ENCODE measurements at places on chromosomes 5 and 9. TPM values are rescaled to one million over a fixed set of nuclear protein-coding genes. Genes with fewer than 3 reads are reported as not detected.
A peak's percentile ranks its signal among the peaks of the same experiment; 100 is the strongest.

The TSSK1B gene
- not detected for polyA plus RNA-seq

The ST8SIA4 gene
- polyA plus RNA-seq, result 6.2 TPM

The POLR3G gene
- polyA plus RNA-seq, result 1.8 TPM

The ATP10B gene
- polyA plus RNA-seq, result 0.18 TPM

The SLC34A3 gene
- 5.2 TPM for polyA plus RNA-seq

The AQP7 gene
- polyA plus RNA-seq, result 17.5 TPM

The CENPH gene
- polyA plus RNA-seq, result 26.2 TPM

- DNase-seq, result no peak
These were observed 74.1 kb upstream of the PIK3R1 start for GRCh38 chr5:68141494-68141893.

GRCh38 chr5:124824637-124825158, 78.3 kb upstream of the ZNF608 start:
- DNase-seq, result no peak

DNA sequence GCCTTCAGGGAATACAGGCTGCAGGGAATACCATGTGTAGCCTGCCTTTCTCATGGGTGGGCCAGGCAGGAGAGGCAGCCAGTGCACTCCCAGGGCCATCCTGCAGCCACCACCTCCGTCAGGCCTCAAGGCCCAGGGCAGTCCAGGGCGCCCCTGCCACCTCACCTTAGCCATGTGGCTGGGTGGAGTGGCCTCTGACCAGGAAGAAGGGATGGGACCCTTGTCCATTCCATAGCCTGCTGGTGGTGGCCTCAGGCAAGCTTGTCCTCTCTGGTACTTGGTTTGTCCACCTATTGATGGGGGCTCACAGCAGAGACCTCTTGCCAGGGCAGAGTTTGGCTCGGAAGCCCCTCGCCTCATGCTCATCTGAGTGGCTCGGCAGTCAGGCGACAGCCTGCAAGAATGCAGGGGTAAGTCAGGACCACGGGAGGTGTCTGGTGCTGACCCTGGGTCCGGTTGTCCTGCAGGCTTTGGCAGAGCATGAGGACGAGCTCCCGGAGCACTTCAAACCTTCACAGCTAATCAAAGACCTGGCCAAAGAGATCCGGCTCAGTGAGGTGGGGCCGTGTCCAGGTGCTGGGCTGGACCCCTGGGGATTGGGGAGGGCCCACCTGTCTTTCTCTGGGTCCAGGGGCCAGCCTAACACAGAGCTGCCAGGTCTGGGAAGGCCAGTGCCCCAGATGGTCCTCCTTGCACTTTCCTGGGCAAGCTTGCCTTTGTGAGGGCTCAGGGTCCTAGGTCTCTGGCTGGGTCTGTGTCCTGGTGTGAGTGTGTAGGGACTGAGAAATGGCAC, 82.9 kb downstream of the PHF2 start:
- DNase-seq, result no peak

GRCh38 chr5:53250201-53250550, 140.6 kb upstream of the MOCS2 start:
- DNase-seq, result no peak

DNA sequence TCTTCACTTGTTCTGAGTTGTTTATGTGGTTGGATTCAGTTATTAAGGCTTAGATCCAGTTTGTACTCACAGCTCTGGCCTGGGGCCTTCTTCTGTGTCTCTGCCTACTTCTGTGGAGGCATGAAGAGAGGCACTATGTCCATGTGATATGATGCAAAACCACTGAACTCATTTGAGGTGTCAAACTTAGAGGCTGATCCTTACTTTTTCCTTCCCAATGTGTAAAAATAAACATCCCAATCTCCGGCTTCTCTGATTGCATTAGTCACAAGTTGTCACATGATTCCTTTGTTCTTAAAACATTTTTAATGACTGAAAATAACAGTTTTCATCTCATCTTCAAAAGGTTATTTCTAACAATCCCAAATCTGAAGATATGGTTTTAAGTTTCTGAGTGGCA, 276.0 kb upstream of the RGMB start:
- DNase-seq, result no peak

DNA sequence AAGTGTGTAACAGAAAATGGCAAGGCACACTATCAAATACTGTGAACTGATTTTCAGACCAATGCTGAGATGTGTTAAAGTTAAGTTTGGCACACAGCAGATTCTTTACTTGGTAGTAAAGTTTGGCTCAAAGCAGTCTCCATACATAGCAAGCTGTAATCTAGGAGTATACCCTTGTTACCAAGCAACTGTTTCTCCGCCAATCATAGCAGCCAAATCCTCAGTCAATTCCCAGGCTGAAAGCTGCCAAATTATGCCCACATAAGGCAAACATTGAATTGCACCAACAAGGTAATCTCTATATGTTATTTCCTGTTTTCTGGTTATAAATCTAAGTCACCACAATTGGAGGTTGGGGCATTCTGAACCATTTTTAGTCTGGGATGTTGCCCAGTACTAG, 345.7 kb downstream of the DEPDC1B start:
- DNase-seq, result no peak

- no peak for DNase-seq
These were observed 658.4 kb downstream of the TLR4 start for GRCh38 chr9:118362596-118362995.

GRCh38 chr5:178375348-178375747, 142.7 kb upstream of the PHYKPL start:
- no peak for DNase-seq

GRCh38 chr5:1294835-1295649, at the start of gene TERT:
Gene TERT, minus strand, starts transcription at chr5:1295068. Its CDS starts 79 bp downstream, at chr5:1294989.
- no peak for DNase-seq

DNA sequence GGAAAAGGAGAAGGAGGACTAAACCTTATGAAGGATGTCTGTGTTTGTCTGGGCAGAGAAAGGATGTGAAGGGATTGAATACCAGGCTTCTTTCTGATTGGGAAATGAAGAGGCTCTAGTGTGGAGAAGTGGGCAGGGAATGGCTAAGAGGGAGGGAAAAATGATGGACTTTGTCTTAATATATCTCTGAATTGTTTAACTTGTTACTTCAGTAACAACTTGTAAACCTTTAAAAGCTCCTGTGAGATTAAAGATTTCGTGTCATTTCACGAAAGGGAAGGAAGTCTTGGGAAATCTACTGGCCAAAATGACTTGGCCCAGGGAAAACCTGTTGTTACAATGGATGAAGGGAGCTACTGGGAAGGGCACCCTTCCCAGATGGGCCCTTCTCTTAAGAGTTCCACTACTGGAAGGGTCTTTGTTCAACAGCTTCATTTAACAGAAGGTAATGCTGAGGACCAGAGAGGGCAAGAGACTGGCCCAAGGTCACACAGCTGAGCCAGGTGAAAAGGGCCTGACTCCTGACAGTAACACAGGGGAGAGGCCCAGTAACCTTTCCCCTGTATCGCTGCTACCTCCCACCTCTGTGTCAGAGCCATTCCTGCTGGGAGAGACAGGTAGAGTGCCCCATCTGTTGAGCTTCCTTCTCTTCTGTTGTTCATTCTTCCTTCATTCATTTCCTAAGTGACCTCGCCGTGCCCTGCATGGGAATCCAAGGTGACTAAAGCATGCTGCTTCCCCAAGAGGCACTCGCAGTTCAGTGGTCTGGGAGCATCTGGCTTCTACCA, 5.1 kb upstream of the TCOF1 start:
- no peak for DNase-seq

DNA sequence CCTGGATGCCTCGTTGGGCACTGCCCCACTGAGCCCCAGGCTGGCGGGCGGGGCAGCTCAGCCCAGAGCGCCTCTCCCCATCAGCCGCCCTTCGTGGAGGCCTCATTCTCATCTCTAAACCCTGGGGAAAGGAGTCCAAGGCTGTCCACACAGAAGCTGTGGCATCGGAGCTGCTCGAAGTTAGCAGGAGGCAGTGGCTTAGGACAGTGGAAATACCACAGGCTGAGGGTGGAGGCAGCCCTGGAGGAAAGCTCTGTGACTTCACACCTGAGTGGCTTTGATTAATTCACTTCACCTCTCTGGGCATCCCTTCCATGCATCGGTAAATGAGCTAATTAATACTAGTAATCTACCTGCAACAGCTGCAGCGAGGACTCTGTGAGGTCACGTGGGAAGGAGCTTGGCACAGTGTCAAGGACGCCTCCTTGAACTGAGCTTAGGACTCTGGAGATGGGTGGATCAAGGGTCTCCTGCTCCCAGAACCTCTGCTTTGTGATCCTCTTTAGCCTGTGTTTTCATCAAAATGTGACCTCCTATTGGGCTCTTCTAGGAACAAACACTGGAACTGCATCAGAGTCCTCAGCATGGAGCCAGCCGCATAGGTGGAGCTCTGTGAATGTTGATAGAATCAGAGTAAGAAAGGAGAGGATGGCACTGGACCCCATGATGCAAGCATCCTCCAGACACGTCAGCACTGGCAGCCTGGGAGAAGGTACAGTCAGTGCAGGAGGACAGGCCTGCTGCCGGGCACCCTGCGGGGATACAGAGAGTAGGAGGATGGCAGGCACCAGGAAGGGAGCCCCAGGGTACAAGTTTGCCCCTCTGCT, 842 bp upstream of the ANGPTL2 start:
- DNase-seq, result peak; percentile 51

DNA sequence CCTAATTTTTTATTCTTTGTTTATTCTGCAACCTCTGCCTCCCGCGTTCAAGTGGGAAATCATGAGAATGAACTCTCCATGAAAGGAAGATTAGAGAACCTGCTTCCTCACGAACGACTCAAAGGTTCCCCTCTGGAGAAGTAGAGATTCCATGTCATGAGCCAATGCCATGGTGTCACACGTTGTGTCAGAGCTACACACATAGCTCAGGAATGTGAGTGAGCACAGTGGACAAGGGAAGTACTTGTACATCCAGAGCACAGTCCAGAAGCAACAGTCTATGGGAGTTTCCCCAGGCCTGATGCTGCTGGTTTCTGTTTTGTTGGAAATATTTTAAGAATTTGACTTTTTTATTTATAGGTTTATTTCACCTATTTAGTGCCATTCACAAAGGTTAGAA, 26.8 kb upstream of the PPP2CA start:
- no peak for DNase-seq

DNA sequence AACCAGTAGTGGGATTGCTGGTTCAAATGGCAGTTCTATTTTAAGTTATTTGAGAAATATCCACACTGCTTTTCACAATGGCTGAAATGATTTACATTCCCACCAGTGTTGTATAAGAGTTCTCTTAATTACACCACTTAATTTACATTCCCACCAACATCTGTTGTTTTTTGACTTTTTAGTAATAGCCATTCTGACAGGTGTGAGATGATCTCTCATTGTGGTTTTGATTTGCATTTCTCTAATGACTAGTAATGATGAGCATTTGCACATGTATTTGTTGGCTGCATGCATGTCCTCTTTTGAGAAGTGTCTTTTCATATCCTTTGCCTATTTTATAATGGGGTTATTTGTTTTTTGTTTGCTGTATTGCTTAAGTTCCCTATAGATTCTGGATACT, 688.3 kb downstream of the PRR16 start:
- DNase-seq, result no peak

DNA sequence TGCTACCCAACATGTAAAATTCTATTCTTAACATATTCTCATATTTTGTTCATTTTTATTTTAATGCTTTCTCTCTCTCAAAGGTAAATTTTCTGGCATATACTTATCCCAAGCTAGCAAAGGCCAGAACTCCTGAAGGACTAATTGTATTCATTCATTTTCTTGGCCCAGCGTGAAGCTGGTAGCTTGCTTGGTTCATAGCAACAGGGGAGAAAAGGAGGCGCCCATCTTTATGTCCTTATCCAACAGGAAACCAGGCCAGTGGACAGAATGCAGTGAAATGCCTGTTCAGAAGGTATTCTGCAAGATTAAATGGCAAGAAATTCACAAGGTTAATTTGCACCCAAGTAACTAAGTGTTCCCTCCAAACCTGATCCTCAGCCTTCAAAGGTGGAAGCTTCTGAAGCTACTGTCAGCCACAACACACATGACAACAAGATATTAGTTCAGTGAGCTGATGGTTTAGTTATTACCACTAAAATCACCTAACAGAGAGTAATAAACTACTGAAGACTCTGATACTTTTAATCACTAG, 5.6 kb downstream of the EFNA5 start:
- no peak for DNase-seq

- DNase-seq, result no peak
These were observed 28.1 kb downstream of the ANKRD33B start for GRCh38 chr5:10591966-10592365.

DNA sequence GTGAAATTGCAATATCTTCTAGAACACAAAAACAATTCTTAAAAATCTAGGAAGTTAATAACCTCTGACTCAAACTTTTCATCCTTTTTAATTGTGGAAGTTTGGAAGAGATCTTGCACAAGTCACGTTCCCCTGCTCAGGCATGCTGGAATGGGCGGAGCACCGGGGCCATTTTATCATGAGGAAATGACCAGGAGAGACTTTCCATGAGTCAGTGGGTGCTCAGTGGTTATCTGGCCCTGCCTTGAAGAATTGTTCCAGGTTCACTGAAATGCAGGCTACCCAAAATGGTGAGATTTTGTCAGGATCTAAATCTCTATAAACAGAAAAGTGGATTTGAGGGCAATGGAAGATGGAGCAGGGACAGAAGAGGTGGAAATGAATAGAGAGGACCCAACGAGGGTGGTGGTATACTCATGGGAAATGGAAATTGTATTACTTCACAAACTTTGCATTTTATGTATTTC, 61.2 kb downstream of the FYB1 start:
- no peak for DNase-seq

- DNase-seq, result no peak
These were observed 67.4 kb downstream of the LIX1 start for GRCh38 chr5:97074859-97075489.

GRCh38 chr9:72896439-72896838, 56.4 kb downstream of the ALDH1A1 start:
- DNase-seq, result no peak
